ENCODE measurements at places on chromosomes 3 and 15.

DNA sequence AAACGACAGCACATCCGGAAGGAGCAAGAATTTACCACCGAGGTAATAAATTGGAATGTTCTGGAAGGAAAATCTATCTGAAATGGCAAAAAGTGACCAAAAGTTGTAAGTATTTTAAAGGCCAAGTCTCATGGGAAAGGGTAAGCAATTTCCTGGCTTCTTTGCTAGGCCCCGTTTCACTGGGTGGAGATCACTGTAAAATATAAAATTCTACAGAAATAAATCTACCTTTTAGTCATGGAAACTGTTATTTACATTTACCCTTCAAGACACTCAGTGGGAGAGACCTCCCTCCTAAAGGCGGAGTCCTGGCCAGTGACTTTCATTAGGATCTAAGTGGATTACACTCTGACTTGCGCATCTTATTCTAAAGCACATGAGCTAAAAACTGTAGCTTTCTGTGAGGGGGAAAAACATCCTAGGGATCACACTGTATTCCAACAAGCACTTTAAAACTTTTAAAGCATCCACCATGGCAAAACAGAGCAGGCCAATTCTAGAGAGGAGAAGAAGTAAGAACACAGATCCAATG lies 28.8 kb downstream of the LYZL4 start:
- H3K27ac ChIP-seq: no peak overlapping the region
- no peaks in the 10 kb centered on the region for H3K4me1 ChIP-seq
- H3K4me3 ChIP-seq: no peak overlapping the region
- no peaks in the 10 kb centered on the region for H3K36me3 ChIP-seq

GRCh38 chr15:38127306-38127771 lies 125.3 kb upstream of the SPRED1 start:
- H3K27ac ChIP-seq: no peak overlapping the region
- H3K4me1 ChIP-seq: peaks cover 44% of the 10 kb centered on the region
- H3K36me3 ChIP-seq: no peaks in the 10 kb centered on the region
- no peak overlapping the region for H3K4me3 ChIP-seq
- DNase-seq: no peak

GRCh38 chr3:171654809-171655208 lies 155.5 kb downstream of the PLD1 start:
- peaks cover 13% of the 10 kb centered on the region for H3K4me1 ChIP-seq
- no peaks in the 10 kb centered on the region for H3K27me3 ChIP-seq

- H3K4me1 ChIP-seq: peaks cover 29% of the 10 kb centered on the region
- no peak overlapping the region for H3K4me3 ChIP-seq
- no peaks in the 10 kb centered on the region for H3K36me3 ChIP-seq
Observed at GRCh38 chr15:91865950-91866349, 12.4 kb downstream of the SLCO3A1 start.

GRCh38 chr15:85329561-85330422 lies 50.6 kb upstream of the AKAP13 start:
- H3K27me3 ChIP-seq: no peaks in the 10 kb centered on the region
- DNase-seq: peak; percentile 63
- peak overlapping the region; percentile 73 for H3K27ac ChIP-seq
- peak overlapping the region; percentile 80 for H3K4me3 ChIP-seq
- peaks cover 34% of the 10 kb centered on the region for H3K4me1 ChIP-seq
- no peaks in the 10 kb centered on the region for H3K36me3 ChIP-seq

GRCh38 chr3:15063656-15064286 lies 1.3 kb downstream of the MRPS25 start:
- peak overlapping the region; percentile 99 for H3K4me3 ChIP-seq
- peaks cover 11% of the 10 kb centered on the region for H3K4me1 ChIP-seq
- peak overlapping the region; percentile 90 for H3K27ac ChIP-seq
- peaks cover 6% of the 10 kb centered on the region for H3K36me3 ChIP-seq

- no peaks in the 10 kb centered on the region for H3K27me3 ChIP-seq
- no peak overlapping the region for H3K27ac ChIP-seq
- no peaks in the 10 kb centered on the region for H3K36me3 ChIP-seq
Observed at GRCh38 chr3:122873741-122874515, 79.1 kb downstream of the SLC49A4 start.

DNA sequence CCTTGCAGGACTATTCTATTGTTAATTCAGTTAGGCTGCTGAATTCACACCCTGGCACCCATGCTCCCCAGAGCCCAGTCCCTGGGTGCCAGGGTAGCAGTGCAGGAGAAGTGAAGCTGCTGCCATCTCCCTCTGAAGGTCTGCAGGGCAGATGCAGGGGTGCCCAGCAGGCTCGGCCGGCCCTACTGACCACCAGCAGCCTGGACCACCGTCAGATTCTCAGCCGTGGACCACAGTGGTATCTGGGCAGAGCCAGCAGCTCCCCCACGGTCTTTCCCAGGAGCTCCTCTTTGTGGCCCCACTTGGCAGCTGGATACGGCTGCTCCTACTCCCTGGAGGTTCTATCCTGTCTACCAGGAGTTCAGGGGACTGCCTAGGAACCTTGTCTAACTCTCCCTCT lies 46.8 kb downstream of the ALDH1L1 start:
- H3K27ac ChIP-seq: no peak overlapping the region
- no peak overlapping the region for H3K4me3 ChIP-seq
- no peaks in the 10 kb centered on the region for H3K4me1 ChIP-seq
- peaks cover 11% of the 10 kb centered on the region for H3K27me3 ChIP-seq
- no peak for DNase-seq
